Erythroblast (primary cell): ENCODE measurements at places on chromosomes 6 and 20.

DNA sequence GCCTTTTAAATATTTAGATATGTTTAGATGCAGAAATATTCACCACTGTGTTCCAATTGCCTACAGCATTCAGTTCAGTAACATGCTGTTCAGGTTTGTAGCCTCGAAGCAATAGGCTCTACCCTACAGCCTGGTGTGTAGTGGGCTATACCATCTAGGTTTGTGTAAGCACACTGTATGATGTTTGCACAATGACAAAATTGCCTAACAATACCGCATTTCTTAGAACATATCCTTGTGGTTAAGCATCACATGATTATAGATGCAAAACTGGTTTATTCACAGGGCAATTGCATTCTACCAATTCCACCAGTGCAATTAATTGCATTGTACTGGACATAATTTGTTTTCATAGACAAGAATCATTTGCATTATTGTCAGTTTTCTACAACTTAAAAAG, 7.9 kb upstream of the SLC22A16 start:
- DNase-seq = no peak

DNA sequence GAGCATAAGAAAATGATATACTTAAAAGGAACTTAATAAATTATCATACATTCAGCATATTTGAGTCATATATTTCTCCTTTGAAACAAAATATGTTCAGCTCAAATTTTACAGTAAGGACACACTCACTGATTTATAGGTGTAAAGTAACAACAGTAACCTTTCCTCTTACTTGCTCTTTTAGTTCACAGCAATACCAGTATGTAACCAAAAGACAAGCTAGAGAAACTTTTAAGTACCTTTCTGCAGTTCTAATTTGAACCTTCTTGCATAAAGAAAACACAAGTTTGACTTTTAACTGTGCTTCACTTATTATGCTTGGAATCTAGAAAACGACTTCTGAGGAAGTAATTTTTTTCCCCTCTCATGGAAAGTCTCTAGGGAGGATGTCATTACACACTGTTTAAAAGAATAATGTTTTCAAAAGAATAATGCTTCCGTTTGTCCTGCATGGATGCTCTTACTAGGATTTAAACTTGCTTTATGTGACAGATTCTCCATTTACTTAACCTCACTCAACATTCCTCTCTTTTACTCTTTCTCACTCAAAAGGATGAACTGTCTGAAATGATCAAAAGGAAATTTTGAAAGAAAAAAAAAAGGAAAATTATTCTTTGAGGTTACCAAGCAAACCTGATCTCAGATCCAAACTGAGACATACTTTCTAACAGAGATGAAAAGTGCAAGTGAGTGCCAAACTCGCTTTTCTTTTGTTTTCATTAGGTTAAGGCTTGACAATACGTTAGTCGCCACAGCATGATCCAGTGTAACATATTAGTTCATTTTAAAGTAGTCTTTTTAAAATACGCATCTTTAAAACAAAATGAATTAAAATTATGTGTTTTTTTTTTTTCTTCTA, 22.4 kb upstream of the CALHM6 start:
- DNase-seq = no peak

DNA sequence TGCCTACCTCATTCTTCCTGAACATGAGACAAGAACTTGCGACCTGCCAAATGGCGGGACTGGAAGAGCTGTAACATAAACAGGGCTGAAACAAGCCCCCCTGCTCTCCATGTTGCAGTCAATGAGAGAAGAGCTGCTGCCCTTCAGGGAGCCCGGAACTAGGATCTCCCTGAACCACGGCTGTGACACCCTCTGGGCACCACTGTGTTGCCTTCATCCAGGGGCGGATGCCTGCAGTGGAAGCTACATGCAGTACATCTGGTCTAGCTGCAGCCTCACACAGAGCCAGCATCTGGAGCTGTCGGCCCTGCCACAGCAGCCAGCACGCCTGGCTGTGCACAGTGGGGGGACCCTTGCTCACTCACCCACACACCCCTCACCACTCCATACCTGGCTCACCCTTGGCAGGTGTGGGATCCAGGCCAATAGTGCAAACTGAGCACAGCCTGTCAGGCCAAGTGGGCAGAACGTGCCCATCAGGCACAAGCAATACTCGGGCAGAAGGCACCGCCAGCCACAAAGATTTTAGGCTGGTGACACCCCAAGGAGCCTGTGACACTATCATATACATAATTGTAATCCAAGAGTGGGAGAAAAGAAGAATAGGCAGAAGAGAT, 451.3 kb downstream of the HTR1B start:
- no peak for DNase-seq

GRCh38 chr6:140105241-140105640, 730.8 kb upstream of the CITED2 start:
- DNase-seq = no peak

- DNase-seq = no peak
Measured at GRCh38 chr20:64176551-64176950, 12.3 kb downstream of the MYT1 start.

GRCh38 chr20:57176842-57177241, 89.6 kb downstream of the BMP7 start:
- DNase-seq = no peak

- DNase-seq = no peak
Measured at GRCh38 chr6:18978337-18979128, 591.4 kb downstream of the RNF144B start.

GRCh38 chr6:5422321-5422915, 161.1 kb downstream of the FARS2 start:
- DNase-seq = peak; percentile 18

- DNase-seq = no peak
Measured at GRCh38 chr6:162116902-162117525, 610.6 kb downstream of the PRKN start.

GRCh38 chr6:168778201-168778600, 337.2 kb downstream of the SMOC2 start:
- no peak for DNase-seq

GRCh38 chr20:62219992-62220665, at the start of gene HRH3:
Gene HRH3 (minus strand): TSS chr20:62220278. CDS start chr20:62219970, 308 bp downstream.
- DNase-seq = peak; percentile 64

DNA sequence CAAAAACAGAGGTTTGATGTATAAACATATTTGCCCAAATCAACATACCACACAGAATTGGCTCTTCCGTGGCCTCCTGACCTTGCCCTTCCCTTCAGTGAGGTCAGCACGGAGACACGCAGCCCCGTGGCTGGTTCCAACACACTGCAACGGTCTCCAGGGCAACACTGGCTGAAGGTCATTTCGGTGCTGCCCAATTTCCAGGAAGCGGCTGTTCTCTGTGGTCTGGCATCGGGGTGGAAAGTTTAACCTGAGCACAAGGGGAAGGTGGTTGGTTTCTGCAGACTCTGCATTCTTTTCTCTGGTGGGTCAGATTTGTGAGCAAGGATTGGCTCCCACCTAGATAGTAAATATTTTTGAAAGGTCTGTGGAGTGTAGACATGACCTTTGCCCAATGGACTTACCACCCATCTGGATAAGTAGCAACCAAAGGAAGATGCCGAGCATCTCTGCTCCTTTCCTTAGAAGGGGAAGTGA, 177.6 kb upstream of the PHACTR1 start:
- no peak for DNase-seq

- no peak for DNase-seq
Measured at GRCh38 chr6:134698228-134698627, 251.7 kb downstream of the ALDH8A1 start.

GRCh38 chr20:1389703-1390580, 2.9 kb downstream of the FKBP1A start:
- no peak for DNase-seq

DNA sequence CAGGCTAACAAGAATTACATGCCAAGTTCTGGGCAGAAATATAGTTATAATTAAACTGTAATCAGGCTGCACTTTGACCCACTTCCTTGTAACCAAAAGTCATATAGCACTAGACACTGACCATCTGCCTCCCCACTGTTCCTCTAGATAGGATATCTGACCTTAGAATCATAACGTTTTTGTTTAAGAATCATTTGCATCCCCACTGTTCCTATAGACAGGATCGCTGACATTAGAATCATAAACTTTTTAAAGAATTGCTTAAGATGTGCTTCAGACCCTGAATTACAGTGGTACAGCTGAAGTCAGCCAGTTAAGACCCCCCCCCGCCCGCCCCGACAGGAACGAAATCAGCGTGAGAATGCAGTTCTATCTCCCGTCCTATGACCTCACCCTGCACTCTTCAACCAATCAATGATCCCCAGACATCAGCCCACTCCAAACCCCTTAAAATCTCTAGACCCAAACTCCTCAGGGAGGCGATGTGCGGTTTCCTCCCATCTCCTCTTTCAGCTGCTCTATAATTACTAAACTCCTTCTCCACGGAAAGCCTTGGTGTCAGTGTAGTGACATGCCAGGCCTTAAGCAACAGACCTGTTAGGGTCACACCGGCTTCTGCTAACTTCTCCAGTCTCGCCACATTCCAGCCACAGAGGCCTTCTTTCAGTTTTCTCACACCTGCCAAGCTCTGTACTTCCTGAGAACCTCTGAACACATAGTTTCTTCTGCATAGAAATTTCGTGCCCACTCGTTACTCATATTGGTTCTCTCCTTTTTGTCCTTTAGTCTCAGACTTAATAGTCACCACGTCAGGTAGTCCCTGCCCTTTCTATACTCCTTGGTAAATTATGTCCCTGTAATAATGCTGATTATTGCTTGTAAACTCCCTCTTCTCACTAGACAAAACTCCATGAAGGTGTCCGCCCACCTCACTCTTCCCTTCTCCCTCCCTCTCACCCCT, 93.5 kb downstream of the DTNBP1 start:
- peak; percentile 55 for DNase-seq

DNA sequence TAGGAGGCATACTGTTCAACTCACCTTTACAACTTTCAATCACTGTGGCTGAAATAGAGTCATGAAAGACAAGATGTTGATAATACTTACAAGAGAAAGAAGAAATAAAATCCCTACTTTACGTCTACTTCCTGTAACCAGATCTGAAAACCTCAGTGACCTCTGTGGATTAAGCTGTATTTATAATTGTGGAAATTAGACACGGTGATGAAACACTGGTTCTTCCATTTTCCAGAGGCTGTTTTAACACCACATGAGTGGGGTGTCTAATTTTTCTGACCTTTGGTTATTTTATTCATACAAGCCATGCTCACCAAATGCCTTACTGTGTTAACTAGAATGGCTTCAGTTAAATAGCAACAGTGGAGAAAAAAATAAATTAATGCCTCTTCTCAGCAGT, 58.5 kb upstream of the HIVEP1 start:
- no peak for DNase-seq
